ENCODE measurements at places on chromosomes 2 and 18. TPM values are rescaled to one million over a fixed set of nuclear protein-coding genes. Genes with fewer than 3 reads are reported as not detected.

The SP140 gene
- total RNA-seq = 1.3 TPM

The MARCO gene
- total RNA-seq = under 0.01 TPM

The ANKAR gene
- 9.4 TPM for total RNA-seq

- DNase-seq = no peak
Measured at GRCh38 chr2:36441816-36442215, 86.2 kb downstream of the CRIM1 start.

The TSGA10 gene
- total RNA-seq = 2.7 TPM

GRCh38 chr18:76505614-76506013 is 10.6 kb upstream of the ZNF516 start:
- DNase-seq = no peak

DNA sequence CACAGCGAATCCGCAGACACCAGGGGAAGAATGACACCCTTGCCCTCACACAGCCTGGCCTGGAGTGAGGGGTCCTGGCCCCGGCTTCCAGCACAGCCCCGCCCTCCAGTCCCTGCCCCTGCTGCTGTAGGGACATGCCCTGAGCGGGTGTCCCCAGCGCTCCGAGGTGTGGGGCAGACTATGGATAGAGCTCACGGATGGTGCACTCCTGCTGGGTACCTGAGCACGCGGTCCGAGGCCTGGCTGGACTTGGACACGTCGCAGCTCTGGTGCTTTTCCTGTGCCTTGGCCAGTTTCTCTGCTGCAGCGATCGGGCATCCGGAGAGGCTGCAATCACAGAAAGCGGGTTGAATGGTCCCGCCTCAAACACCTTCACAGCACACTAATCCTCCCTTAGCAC is 165.7 kb upstream of the PXDN start:
- no peak for DNase-seq

- DNase-seq = no peak
Measured at GRCh38 chr18:75220551-75221355, 10.2 kb downstream of the TSHZ1 start.

DNA sequence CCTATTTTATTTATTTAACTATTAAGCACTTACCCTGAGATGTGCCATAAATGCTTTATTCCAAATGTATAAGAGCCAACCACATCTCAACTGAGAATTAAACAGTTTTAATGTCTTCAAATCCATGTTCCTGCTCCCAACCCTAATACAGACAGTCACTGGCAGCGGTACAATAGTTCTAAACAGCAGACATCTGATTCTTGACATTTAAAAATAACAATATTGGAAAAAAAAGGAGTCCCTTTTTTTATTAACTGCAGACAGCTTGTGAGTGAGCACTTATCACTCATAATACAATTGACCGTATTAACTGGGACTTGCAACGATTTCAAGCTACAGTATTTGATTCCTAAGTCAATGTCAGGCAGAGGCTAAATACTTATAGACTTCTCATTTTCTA is 424.6 kb downstream of the TGIF1 start:
- DNase-seq = no peak

- peak; percentile 69 for DNase-seq
Measured at GRCh38 chr2:172220121-172220520, 117.4 kb upstream of the DLX2 start.

The CFAP53 gene
- total RNA-seq = 0.27 TPM

GRCh38 chr2:43482961-43483360 is 112.9 kb downstream of the THADA start:
- DNase-seq = no peak

The CRYBA2 gene
- total RNA-seq = not detected

- DNase-seq = no peak
Measured at GRCh38 chr2:60984720-60985119, 32.8 kb upstream of the PEX13 start.

The UGT1A8 gene
- under 0.01 TPM for total RNA-seq

The PLCD4 gene
- 0.27 TPM for total RNA-seq

- DNase-seq = no peak
Measured at GRCh38 chr18:24300703-24301102, 96.9 kb downstream of the OSBPL1A start.

The SELENOI gene
- 24.5 TPM for total RNA-seq

The HOXD3 gene
- not detected for total RNA-seq

- DNase-seq = peak; percentile 33
Measured at GRCh38 chr2:46615986-46616485, 136.7 kb downstream of the TMEM247 start.

- DNase-seq = no peak
Measured at GRCh38 chr2:36477746-36478145, 120.2 kb downstream of the FEZ2 start.

DNA sequence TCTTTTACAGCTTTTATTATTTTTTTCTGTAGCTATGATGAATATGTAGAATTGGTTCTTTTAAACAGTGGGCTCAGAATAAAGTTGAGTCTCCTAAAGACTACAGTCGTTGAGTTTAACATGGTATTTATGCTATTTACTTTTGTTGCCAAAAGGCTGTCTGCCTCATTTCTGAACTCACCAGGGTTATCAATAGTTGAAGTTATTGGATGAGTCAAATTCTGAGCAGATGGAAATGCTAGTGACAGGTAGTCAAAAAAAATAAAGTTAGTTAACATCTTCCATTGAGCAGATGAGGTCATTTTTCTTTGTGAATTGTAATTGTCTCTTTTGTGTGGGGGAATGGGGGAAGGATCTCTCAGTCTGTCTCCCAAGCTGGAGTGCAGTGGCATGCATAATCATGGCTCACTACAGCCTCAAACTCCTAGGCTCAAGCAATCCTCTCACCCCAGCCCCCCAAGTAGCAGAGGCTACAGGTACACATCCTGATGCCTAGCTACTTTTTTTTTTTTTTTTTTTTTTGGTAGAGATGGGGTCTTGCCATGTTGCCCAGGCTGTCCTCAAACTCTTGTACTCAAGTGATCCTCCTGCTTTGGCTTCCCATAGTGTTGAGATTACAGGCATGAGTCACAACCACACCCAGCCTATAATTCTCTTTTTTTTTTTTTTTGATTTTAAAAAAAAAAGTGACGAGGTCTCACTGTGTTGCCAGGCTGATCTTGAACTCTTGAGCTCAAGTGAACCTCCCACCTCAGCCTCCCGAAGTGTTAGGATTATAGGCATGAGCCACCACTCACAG is 8.9 kb downstream of the PAPOLG start:
- no peak for DNase-seq

GRCh38 chr18:77765468-77765867 is 515.8 kb downstream of the GALR1 start:
- no peak for DNase-seq

The ABCG5 gene
- total RNA-seq = under 0.01 TPM

The POTEJ gene
- total RNA-seq = under 0.01 TPM

- DNase-seq = no peak
Measured at GRCh38 chr2:80896576-80896975, 592.0 kb upstream of the LRRTM1 start.

DNA sequence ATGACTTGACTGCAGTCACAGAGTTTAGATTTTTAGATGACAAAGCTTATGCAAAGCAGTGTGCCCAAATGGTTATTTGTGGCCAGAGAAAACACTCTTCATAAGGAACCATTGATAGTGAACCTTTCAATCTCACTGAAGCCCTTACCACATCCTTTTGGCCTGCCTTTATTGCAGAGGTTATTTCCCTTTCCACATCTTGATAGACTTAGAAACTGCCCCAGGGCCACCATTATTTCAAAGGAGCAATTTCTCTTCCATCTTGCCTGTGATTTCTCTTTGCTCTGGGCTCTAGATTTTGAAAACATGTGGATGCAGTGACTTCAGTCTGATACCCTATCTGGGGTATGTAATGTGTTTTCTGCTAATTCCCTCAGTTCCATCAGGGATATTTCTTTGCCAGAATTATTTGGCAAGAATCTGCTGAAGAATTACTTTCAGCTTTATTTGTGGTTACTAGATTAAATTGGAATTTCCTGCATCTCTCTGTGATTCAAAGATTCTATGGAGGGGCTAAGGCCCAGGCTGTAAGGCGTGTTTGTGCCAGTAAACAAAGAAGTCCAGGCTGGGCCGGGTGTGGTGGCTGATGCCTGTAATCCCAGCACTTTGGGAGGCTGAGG is 51.0 kb downstream of the MOGAT1 start:
- DNase-seq = no peak

DNA sequence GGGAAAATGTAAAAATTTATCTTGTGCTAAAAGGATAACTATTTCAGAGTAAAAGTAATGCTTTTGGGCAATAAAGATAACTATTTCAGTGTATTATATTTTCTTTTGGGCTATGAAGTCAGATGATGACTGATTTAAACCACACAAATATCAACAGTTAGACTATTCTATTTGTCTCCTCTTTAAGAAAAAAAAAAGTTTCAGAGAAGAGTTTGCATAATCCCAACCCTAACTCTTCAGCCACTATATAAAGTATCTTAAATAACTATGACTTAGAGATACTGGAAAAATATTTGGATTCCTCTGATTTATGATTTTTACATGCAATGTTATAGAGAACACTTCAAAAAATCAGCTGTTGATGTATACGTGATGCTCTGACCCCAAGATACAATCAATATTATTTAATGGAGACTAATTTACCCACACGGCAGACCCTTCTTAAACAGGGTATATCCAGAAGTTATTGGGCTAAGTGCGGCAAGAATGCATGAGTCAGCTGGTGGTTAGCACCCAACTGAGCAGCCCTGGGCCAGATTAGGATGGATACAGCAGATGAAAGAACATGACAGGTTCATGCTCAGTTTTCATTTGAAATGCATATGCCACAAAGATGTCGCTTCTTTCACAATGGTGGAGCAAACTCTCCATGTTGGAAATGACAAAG is 279.0 kb downstream of the AFF3 start:
- no peak for DNase-seq

DNA sequence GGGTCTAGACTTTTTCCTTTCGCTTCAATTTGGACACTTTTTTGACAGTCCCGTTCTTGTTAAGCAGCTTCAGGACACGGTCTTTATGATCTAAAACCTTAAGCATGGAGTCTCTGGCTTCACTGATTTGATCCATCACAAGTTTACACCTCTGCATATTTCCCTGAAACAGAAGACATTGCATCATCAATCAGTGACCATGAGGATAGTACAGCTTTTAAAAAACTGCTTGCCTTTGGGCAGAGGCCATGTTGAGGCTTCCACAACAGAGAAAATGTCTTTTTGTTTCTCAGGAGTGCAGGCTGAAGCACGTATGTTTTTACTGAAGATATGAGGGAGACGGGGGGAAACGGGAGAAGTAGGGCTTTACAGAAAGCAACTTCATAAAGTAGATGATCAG is 56.2 kb upstream of the AMMECR1L start:
- DNase-seq = no peak

DNA sequence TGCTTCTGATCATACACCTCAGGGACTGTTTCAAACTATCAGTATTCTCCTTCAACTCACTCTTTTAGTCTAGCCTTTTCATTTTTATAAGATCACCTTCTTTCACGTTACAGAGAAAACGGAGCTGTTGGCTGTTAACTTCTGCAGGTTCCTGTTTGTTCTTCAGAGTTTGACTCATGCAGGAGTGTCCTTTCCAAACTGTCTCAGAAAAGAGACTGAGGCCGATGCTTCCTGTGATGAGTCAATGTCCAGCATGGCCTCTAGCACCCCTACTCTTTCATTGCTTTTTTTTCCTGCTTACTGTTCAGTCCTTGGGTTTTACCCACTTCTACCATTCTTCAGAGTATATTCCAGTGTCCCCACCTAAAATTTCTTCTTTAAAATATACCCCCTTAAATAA is 240.8 kb upstream of the RGPD4 start:
- no peak for DNase-seq

GRCh38 chr2:81195017-81195773 is 890.6 kb upstream of the LRRTM1 start:
- DNase-seq = no peak

- no peak for DNase-seq
Measured at GRCh38 chr2:224146356-224147160, 107.5 kb upstream of the SERPINE2 start.

- no peak for DNase-seq
Measured at GRCh38 chr2:190190507-190191162, 128.1 kb upstream of the MSTN start.
